ENCODE measurements at places on chromosomes 6 and 20.

GRCh38 chr6:117605169-117605826 is 3.0 kb upstream of the GOPC start:
- DNase-seq: peak; percentile 53

DNA sequence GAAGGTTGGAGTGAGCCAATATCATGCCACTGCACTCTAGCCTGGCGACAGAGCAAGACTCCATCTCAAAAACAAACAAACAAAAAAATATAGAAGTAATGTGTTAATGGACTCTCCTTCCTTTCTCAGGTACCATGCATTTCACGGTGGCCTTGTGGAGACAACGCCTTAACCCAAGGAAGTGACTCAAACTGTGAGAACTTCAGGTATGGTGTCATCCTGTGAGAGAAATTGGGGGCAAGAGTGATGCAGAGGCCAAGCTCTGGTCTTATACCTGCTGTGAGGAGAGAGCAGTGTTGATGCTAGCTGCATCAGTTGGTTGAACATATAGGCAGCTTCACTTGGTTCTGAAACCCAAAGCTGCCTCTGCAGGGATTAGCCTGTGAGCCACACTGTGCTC is 6.2 kb downstream of the ITCH start:
- DNase-seq: no peak

DNA sequence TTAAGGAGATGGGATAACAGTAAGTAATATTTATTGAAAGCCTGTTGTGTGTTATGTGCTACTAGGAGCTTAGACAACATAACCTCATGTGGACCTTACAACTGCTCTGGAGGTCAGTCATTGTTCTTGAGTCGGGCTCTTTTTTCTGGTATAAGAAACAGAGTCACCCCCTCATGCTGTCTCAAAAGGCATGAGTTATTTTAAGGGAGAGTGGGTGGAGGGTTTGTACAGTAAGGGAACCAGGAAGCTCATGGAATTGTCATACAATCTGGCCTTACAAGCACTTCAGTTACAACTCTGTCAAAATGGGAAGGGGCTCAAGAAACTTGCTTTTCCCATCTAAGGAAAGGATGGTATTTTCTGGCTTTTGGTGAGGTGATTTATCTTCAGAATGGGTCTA is 16.5 kb upstream of the DSE start:
- no peak for DNase-seq

GRCh38 chr6:169724494-169725124 is at the start of gene PHF10:
PHF10 (minus strand) TSS chr6:169724500; CDS start chr6:169723931, 569 bp downstream.
- DNase-seq: no peak

DNA sequence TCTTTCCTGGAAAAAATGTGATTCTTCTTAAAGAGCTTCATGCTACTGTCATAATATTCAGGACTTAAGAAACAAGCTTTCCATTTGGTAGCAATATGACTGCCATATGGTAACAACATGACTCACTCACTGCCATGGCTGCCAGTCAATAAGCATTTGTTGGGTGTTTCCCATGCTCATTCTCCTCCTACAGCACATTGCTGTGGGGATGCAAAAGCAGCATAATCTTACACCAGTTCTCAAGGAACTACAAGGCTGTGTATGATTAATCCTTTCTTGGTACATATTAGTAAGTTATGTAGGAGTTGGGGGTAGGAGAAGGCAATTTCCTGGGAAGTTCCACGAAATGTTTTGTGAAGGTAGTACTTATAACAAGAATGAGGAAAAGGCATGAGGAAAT is 76.7 kb downstream of the CEP162 start:
- peak; percentile 80 for DNase-seq

DNA sequence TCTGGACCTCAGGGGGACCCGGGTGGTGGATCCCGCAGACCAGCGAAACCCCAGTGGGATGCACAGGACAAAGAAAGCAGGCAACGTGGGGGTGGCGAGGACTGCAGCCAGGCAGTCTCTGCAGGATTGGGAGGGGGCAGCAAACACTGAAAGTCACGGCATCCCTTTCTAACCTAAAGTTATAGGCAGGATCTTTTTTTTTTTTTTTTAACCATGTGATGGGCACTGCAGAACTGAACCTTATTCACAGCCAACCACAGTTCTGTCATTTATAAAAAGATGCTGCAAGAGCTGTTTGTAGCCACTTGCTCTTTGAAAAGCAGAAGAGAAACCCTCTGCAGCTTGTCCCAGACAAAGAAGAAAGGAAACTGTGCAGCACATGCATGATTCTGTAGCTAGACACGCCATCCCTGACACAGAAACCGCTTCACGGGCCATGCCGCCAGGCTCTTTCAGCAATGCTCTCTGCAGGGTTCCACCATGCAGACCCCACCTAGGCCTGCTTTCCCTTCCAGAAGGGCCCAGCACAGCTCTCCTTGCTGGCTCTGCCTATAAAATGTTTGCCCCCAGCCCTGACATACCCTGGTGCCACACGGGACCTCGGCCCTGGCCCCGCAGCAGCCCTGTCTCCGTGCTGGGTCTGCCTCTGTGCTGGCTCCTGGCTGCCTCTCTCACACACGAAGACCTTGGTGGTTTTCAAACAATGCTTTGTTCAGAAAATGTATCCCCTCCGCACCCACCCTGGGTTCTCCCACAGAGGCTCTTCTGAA is 70.8 kb downstream of the PYGB start:
- no peak for DNase-seq

DNA sequence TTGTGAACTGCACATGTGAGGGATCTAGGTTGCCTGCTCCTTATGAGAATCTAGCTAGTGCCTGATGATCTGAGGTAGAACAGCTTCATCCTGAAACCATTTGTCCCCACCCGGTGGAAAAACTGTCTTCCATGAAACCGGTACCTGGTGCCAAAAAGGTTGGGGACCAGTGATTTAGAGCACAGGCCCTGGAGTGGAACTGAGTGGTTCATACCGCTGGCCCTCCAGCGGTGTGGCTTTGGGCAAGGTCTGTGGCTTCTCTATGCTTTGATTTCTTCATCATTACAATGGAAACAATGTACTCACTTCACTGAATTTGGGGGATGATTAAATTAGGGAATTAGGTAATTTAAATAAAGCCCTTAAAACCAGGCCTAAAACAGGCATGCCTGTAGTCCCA is 36.3 kb downstream of the CD164 start:
- DNase-seq: no peak

GRCh38 chr20:43287637-43288036 is 97.9 kb upstream of the PTPRT start:
- DNase-seq: no peak

- no peak for DNase-seq
Measured at GRCh38 chr6:52328303-52328662, 33.7 kb upstream of the PAQR8 start.

DNA sequence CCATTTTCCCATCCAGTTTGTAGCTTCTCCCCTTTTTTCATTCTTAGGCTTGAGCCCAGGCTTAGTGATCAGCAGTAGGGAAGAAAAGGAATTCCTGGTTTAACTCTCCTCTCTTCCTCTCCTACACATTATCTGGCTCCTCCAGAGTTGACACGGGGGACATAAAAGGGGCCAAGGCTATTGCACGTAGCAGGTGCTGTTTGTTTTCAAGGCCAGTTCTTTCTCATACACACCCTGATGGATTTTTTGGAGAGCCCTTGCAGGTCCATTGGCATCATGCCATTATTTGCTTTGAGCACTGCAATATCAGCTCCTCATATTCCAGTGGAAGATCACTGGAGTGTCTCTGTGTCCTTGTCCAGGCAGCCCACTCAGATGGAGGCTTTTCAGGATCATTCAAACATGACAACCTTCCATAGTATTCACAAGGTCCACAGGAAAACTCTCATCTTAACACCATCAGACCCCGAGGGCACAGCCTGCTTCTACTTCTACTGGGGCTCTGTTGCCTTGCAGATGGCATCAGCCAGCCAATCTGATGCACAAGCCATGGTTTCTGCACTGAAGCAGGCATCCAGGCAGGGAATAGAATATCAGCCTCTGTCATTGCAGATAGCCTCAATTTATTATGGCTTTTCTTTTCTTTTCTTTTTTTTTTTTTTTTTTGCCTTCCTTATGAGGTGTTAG is 18.8 kb downstream of the PLCB4 start:
- no peak for DNase-seq

DNA sequence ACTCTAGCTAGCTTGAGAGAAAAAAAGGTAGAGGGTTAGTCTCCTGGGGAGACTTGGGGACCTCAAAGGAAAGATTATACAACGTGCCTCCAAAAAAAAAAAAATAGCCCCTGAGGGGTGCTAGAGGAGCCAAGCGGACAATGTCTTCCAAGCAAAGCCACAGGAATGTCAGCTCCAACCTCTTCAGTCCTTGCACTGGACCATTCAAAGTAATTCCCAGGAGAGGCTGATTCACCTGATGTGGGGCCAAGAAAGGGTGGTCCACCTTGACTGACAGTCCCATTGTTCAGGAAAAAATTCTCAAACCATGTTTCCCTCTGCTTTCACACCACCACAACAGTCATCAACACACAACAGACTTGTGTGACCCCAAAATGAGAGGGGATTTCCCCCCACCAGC is 30.7 kb downstream of the ASIP start:
- peak; percentile 35 for DNase-seq

DNA sequence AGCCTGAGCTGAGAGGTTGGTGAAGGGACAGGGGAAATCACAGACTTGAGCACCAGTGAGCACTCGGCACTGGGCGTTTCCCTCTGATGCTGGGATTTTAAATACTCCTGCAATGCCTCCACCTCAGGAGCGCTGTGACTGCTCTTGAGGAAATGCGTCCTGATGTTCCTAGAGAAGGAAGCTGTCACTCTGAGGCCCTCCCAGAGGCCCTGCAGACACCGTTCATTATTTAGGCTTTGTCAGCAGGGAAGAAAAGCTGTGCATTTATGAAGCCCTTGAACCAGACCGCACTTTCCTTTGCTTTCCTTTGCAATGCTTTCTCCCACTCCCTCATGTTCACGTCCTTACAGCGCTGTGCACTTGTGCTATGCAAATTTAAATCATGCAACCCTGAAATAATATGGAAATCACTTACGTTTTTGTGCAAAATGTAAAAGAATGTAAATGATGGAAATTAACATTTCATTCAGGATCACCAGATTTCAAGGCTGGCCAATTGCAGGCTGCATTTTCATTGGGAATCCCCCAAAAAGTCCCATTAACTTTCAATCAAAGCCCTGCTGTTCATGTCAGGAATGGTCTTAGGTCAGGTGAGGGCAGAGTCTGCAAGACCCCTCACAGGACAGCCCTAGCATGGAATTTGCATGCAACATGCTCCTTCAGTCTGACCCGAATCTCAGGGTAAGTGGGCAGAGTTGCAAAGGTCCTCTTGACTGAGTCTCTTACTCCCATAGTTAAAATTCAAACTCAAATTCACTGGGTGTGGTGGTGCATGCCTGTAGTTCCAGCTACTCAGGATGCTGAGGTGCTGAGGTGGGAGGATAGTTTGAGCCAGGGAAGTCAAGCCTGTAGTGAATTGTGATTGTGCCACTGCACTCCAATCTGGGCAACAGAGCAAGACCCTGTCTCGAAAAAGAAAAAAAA is 45.8 kb upstream of the SYNDIG1 start:
- no peak for DNase-seq

GRCh38 chr6:101527467-101527866 is 134.0 kb downstream of the GRIK2 start:
- DNase-seq: no peak

DNA sequence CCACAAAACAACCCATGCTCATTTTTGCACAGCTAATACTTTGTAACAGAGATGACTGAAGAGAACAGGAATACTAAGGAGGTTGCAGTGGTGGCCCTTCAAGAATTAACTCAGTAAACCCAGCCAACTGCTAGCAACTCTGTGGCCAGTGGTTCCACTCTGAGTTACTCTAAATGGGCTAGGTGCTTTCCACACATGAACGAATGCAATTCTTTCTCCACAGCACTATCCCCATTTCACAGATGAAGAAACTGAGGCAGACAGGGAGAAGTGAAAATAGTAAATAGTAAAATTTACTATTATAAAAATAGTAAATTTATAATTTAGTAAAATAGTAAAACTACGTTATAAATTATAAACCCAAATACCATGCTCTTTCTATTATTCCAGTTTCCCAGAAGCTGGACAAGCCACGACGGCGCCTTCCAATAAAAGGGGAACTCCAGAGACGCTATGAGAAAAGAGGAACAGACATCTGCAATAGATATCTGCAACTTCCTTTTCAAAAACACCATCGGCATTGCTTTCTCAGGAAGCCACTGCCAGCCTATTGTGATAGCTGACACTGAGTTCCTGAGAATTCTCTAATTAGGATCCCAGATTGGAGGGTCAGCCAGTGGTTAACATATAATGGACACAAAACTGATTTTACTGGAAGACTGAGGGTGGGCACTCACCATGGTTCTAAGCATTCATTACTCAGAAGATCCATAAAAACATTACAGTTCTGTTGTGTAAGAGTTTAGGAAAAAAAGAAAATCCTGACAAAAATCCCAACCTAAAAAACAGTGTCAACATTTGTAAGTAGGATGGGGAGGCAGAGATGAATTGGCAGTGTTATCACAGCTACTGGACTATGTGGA is 16.2 kb downstream of the FKBP1A start:
- no peak for DNase-seq

DNA sequence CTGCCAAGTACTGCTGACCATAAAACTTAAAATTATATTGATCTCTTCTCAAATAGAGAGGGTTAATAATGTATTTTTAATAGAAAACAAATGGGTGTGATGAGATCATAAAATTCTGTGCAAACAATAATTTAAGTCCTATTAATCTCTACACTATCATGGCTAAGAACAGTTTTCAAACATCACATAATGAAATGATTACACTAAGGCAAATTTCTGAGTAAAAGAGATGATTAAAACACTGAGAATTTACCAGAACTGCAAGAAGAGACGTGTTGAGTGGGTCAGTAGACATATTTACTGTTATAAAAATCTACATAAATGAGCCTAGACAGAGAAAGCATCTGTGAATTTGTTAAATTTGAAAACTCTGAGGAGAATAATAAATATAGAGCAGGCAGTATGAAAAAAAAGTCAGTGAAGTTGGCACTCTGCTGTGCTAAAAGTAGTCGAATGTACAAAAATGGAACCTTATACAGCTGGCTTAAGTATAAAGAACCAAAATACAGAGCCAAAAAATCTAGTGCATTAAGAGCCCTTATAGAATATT is 302.6 kb upstream of the MANEA start:
- DNase-seq: no peak

GRCh38 chr6:30612687-30613248 is 4.3 kb downstream of the PPP1R10 start:
- DNase-seq: no peak

- no peak for DNase-seq
Measured at GRCh38 chr6:167573461-167574215, 248.8 kb downstream of the TTLL2 start.
